ENCODE measurements at places on chromosomes 6 and 20.

- DNase-seq: peak; percentile 31
Observed at GRCh38 chr20:11917663-11918062, at the start of gene BTBD3. Gene BTBD3 (plus strand): TSS chr20:11917893. CDS start chr20:11918276, 383 bp downstream.

DNA sequence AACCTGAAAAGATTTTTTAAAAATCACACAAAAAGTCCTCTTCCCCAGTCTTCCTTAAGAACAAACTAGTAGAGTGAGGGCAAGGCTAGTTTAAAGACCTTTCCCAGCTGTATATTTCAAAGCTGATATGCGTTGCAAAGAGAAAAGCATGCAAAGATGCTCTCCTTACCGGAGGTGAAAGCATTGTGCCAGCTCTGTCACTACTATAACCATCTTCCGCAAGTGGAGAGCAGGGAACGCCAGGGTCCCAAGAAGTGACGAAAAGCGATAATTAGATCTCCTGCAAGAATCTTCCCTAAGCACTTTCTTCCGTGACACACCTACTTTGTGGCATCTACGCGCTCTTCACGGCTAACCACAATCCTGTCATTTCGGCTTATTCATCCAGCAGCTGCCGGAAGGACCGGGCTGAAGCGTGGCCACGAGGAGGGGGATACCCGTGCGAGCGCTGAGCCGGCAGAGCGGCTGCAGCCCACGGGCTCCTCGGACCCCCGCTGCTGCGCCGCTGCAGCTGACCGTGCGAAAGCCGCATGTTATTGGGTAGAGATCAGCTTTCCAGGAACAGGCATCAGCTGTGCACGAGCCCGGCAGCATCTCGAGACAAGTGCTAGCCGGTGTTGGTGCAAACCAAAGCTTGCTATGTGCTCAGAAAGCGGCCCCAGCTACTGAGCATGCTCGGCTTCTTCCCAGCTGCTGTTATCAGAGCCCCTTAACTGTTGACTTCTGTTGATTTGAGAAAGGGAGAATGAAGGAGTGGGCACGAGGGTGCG lies 57.2 kb upstream of the ARHGAP18 start:
- DNase-seq: no peak

GRCh38 chr6:34414999-34415858 lies 10.6 kb downstream of the RPS10 start:
- no peak for DNase-seq

GRCh38 chr20:51528263-51529027 lies 14.1 kb downstream of the NFATC2 start:
- no peak for DNase-seq

GRCh38 chr20:3755269-3755668 lies 12.3 kb downstream of the ADISSP start:
- no peak for DNase-seq

DNA sequence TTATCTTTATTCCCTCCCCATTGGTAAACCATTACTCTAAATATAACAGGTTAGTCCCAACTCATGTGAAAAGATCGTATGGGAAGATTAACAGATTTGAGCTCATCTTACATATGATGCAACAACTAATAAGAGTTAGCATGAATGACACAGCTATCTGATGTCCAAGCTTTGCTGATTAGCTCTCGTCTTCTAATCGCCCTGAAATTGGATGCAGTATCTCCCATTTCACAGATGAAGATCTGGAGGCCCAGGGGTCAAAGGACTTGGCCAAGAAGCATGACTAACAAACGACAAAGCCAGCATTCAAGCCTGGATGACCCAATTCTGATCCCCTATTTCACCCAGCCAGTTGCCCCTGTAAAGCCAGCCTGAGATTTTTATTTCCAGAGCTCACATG lies 8.4 kb upstream of the BMP7 start:
- no peak for DNase-seq

- DNase-seq: no peak
Observed at GRCh38 chr20:56685879-56686278, 56.8 kb downstream of the TFAP2C start.

DNA sequence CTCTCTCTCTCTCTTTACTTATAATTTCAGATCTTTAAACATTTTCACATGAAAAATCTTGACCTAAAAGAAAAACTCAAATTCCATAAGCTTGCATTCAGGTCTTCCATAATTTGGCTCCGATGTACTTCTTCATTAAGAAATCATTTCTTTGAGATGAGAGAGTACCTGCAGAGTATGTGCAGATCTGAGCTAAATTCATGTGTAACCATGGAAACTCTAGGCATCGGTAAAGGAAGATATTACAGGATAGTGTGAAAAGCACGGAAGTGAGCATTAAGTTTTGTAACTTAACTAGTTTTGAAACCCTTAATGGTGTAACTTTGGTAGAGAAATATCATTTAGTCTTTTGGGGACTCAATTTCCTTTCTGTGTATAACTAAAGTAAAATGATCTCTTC lies 295.9 kb upstream of the SOX4 start:
- no peak for DNase-seq

Measured in HFF-Myc (cell line).